ENCODE measurements at places on chromosomes 5 and 9.

- no peak for DNase-seq
Observed at GRCh38 chr9:7211657-7212056, 453.9 kb downstream of the KDM4C start.

GRCh38 chr9:33818167-33818846 is 1.3 kb downstream of the UBE2R2 start:
- DNase-seq = no peak

- DNase-seq = no peak
Observed at GRCh38 chr5:151480384-151481293, 33.2 kb downstream of the SLC36A1 start.

- no peak for DNase-seq
Observed at GRCh38 chr9:103804077-103804735, 289.9 kb upstream of the SMC2 start.

- no peak for DNase-seq
Observed at GRCh38 chr5:4513381-4513780, 626.7 kb upstream of the ADAMTS16 start.

DNA sequence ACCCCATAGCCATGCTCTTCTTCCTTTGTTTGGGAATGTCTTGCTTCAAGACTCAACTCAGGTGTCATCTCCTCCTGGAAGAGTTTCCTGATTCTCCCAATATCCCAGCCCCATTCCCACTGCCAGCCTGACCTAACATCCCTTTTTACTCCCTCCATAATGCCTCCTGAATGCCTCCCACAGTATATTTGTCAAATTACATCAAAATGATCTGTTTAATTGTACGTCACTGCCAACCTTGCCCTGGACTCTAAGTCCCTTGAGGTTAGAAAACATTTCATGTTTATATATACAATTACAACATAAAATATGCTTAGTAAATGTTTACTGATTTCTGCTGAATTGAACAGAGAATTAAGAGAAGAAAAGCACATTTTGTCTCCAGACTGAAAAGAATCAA is 301.6 kb upstream of the PDE4D start:
- DNase-seq = no peak

- no peak for DNase-seq
Observed at GRCh38 chr5:163505049-163505367, 411 bp upstream of the MAT2B start.

DNA sequence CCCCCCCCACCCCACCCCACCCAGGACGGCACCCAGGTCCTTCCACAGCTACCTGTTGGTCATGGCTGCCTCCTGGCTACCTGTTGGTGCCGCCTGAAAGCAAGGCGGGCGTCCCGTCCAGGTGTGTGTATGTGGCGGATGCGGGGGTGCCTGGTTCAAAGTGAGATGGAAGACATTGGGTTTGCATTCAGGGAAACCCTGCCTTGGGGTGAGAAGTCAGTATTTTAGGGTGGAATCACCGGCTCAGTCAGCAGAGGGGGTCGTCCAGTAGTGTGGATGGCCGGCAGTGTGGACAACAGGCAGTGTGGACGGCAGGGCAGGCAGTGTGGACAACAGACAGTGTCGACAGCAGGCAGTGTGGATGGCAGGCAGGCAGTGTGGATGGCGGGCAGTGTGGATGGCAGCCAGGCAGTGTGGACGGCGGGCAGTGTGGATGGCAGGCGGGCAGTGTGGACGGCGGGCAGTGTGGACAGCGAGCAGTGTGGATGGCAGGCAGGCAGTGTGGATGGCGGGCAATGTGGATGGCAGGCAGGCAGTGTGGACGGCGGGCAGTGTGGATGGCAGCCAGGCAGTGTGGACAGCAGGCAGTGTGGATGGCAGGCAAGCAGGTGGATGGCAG is 28.0 kb downstream of the NKD2 start:
- DNase-seq = no peak

DNA sequence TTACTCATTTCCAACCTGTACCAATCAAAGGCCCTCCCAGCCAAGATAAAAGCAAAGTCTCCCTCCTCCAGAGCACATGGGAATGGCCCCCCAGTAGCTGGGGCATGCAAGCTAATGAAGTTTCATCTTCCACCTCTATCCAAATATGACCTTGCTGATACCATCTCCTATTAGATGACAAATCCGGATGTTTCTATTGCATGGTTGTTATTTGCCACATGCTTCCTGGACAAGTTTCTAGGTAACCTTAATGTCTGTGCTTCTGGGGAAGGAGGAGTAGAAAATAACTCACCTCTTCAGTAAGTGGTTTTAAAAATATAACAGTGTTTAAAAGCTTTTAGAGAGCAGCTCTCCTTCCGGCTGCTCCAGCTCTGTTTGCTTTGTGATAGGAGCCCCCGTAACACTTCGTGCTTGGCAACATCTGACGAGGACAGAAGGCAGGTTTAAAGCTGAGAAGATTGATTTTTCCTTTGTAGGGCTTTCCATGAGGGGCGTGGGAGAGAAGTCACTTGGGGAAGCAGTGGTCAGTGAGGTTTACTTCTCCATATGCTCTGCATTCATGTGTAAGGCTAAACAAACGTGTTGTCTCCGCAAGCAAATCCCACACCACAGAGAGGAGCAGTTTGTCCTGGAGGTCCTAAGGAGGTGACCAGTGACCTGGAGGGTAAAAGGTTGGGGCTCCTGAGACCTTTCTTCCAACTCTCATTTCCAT is 40.3 kb upstream of the GLRX start:
- peak; percentile 35 for DNase-seq

GRCh38 chr5:66720780-66721179 is 124.6 kb downstream of the MAST4 start:
- DNase-seq = no peak

DNA sequence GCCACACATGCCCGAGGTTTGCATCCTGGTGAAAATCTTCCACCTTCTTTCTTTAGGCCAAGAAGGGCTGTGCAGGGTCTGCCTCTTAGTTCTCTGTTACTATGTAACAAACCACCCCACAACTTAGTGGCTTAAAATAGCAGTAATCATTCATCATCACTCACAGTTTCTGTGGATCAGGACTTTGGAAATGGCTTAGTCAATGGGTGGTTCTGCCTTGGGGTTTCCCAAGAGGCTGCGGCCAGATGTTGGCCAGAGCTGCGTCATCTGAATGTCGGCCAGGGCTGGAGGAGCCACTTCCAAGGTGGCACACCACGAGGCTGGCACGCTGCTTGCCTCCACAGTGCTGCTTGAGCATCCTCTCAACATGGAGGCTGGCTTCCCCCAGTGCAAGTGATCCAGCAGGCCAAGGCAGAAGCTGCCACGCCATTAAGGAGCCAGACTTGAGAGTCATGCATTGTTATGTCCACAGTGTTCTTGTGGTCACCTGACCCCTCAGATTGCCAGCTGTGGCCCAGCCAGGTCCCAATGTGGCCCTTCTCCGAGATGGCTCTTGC is 135.2 kb downstream of the RXRA start:
- no peak for DNase-seq

All from NCI-H1092 (cell line).